Fibroblast of upper back skin (primary cell): ENCODE measurements at places on chromosomes 2 and 18.

DNA sequence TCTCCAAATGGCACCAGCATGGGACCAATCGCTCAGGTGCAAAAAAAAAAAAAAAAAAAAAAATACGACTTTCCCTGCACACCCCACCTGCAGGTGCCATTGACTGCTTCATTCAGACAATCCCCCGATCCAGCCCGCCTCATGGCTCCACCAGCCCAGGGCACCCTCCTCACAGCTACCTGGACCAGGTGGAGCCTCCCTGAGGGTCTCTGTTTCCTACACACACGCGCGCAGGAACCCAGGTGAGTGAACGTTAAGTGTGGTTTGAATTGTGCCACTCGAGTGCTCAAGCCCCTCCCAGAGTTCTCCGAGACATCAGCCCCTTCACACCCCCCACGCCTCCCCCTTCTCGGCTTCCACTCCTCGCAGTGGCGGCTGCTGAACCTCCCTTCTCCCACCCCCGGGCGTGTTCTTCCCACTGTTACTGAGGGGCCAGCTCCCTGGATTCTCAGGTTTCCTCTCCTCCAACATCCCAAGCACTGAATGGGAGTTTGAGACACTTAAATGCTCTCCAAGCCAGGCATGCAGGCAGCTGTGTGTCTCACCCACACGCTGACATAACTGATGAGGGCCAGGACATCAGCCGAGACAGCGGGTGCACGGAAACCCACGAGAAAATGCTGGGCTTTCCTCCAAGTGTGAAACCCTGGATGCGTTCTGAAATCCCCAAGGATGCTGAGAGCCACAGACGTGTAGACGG is 88.8 kb upstream of the SNTG2 start:
- DNase-seq, result peak; percentile 4

DNA sequence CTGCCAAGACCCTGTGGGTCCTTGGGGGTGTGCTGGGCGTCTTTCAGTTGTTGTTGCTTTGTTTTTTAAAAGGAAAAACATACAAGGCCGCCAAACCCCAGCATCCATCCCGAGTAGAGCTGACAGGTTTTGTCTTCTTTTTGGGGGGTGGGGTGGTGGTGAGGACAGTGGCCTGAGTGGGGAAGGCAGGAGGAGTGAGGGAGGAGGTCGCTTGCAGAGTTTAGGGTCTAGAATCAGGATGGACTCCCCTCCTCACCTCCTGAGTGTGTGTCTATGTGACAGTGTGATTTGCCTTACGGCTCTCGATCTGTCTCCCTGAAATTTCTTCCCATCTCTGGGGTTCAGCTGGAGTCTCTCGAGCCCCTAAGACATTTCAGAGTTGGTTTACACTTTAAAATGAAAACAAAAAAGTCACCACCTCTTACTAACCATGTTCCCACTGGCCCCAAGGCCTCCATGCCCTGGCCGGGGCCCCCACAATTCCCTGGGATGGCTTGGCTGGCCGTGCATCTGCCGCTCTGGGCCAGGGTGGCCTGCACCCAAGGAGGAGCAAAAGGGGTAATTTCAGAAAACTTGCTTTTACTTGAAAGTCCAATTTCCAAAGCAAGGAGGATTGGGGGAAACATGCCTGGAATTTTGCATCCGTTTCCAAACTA is 5.0 kb downstream of the SIX3 start:
- DNase-seq, result no peak

GRCh38 chr2:97355887-97356286 is 233.8 kb downstream of the ANKRD36B start:
- DNase-seq, result no peak

DNA sequence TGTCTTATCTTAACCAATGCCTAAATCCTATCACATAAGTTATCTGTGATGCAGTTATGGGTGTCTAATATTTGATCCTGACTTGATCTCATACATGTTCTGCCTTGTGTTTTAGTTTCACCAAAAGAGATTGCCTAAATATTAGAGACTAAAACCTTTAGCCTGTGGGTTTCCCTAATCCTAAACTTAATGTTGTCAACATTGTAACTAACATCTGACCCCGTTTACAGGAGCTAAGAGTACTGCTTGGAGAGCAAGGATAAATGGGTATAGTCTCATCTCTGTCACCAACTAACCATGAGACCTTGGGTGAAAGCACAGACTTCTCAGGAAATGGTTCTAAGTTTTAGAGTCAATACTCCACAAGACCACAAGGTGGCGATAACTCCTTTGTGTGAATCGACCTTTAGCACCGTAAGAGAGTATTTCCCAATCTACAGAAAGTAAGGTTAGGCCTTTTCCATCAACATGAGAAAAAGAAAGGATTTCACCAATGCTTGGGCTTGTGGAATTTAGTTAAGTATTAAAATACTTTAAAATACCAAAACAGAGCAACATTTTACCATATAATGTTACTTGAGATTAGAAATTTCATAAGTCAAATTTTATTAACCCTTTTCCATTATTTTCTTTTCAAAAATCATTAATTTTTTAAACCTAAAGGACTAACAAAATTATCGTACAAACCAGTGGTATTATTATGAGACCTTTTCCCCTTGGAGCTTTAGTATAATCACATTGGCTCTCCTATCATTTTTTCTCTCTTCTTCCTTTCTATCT is 60.5 kb downstream of the G6PC2 start:
- DNase-seq, result peak; percentile 68

DNA sequence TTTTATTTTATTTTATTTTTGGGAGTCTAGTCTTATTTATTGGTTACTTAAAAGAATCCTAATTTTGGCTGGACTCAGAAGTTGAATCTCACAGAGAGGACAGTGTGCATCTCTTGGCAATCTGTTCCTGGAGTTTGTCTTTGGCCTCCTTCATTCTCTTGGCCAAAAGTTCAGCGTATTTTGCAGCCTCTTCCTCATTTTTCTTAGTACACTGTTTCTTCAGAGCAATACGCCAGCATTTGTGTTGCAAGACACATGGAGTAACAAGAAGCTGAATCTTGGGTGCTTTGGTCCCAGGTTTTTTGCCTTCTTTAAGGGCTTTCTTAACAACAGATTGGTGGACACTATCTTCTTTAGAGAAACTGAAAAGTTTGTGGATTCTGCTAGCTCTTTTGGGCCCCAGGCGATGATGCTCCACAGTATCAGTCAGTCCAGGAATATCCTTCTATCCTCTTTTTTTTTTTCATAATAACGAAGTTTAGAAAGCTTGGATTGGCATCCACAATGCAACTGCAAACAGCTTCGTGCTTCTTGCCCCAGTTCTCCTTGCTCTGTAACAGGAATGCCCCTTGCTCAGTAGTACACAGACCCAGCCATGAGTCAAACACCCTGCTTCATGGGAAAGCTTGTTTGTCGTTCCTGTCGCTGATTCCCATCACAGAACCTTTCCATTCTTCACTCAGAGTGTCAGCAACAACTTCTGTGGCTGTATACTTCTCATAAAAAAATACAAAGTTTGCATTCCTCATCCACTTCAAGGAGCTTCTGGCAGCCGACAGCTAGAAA is 34.8 kb upstream of the RFX8 start:
- no peak for DNase-seq

GRCh38 chr2:74887960-74888700 is 54.2 kb downstream of the HK2 start:
- peak; percentile 33 for DNase-seq

GRCh38 chr2:239263669-239264491 is 136.9 kb downstream of the HDAC4 start:
- DNase-seq, result no peak

- no peak for DNase-seq
Observed at GRCh38 chr2:166081852-166082251, 46.0 kb downstream of the SCN1A start.

DNA sequence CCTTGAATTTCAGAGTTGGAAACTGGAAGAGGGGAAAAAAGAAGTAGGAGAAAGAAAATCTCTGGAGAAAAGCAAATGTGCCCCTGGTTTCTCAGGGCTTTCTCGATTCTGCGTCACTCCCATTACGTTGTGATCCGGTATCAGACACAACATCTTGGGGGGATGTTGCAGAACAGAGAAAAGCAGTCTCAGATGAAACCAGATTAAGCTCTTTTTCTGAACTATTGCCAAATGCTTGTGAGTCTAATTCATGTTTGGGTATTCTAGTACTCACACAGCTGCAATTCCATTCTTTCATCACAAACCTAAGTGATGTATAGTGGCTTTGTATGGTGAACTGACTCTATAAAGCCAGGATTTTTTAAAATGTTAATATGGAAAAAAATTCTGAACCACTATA is 233.2 kb downstream of the TCF4 start:
- DNase-seq, result peak; percentile 89

DNA sequence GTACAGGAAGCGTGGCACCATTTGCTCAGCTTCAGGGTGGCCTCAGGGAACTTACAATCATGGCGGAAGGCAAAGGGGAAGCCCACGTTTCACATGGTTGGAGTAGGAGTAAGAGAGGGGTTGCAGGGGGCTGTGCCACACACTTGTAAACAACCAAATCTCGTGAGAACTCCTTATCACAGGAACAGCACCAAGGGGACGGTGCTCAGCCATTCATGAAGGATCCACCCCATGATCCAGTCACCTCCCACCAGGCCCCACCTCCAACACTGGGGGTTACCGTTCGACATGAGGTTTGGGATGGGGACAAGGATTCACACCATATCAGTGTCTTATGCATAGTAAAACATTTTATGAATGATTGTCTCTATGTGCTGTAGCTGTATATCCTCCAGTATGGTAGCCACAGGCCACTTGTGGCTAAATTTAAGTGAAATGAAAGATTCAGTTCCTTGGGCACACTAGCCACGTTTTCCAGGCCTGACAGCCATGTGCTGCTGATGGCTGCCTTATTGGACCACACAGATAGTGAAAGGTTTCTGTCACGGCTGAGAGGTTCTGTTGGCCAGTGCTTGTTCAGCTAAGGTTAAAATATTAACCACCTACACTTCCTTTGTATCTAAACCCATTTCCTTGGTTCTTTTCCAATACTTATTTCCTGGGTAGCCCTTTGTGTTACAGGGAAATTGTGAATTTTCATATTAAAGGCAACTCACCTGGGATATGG is 77.3 kb downstream of the AGAP1 start:
- DNase-seq, result no peak

- DNase-seq, result no peak
Observed at GRCh38 chr2:43906448-43907109, 67.8 kb downstream of the ABCG8 start.

GRCh38 chr18:57436191-57436964 is 1.2 kb downstream of the ONECUT2 start:
- DNase-seq, result no peak
